ENCODE measurements at places on chromosomes 7 and 10. TPM values are rescaled to one million over a fixed set of nuclear protein-coding genes. Genes with fewer than 3 reads are reported as not detected.

RNF148 gene
- 0.21 TPM for polyA plus RNA-seq

ECD gene
- polyA plus RNA-seq, result 27.2 TPM

TBX20 gene
- not detected for polyA plus RNA-seq

PDE1C gene
- 0.75 TPM for polyA plus RNA-seq

ABCA13 gene
- 0.01 TPM for polyA plus RNA-seq

ELFN1 gene
- polyA plus RNA-seq, result 0.46 TPM

NRBF2 gene
- 6.3 TPM for polyA plus RNA-seq

AKR1D1 gene
- polyA plus RNA-seq, result not detected

BPGM gene
- 24.2 TPM for polyA plus RNA-seq

CCL24 gene
- not detected for polyA plus RNA-seq

MACC1 gene
- polyA plus RNA-seq, result not detected

EN2 gene
- polyA plus RNA-seq, result not detected

All from endothelial cell of umbilical vein (primary cell).